Nephron progenitor cell (in vitro differentiated cells): ENCODE measurements at places on chromosomes 1 and 21.

GRCh38 chr1:206713070-206713469, 28.4 kb downstream of the MAPKAPK2 start:
- no peak for DNase-seq

DNA sequence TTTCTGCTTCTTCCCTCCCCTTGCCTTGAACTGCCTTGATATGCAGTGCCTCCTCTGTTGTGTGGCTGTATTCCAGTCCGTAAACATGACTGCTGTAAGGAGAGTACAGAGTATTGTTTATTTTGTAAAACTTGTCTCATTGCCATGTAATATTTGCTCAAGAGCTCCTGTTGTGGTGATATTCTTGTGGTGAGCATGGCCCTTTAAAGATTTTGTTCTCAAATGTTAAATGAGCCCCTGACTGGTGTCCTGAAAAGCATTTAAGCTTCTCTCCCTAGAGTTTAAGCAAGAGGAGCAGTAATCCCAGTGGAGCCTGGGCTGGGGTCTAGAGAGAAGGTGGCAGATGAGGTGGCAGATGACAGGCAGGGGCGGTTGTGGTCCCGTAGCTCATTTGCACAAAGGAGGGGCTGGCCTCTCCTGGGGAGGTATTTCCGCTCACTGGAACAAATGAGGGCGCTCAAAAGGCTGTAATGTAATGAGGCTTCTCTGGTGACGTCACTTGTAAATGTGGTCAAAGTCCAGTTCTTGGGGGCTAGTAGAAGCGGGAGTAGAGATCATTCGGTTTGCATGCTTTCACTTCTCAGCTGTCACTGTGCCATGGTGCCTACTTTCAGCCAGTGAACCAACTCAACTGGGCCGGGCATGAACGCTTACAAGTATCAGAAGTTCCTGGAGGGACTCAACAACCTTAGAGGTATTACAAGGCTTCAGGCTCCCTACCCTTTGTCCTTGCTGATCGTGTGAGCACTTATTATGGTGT, 46.0 kb upstream of the MACF1 start:
- peak; percentile 26 for DNase-seq

GRCh38 chr1:26811057-26811456, 15.4 kb upstream of the ZDHHC18 start:
- DNase-seq: no peak

DNA sequence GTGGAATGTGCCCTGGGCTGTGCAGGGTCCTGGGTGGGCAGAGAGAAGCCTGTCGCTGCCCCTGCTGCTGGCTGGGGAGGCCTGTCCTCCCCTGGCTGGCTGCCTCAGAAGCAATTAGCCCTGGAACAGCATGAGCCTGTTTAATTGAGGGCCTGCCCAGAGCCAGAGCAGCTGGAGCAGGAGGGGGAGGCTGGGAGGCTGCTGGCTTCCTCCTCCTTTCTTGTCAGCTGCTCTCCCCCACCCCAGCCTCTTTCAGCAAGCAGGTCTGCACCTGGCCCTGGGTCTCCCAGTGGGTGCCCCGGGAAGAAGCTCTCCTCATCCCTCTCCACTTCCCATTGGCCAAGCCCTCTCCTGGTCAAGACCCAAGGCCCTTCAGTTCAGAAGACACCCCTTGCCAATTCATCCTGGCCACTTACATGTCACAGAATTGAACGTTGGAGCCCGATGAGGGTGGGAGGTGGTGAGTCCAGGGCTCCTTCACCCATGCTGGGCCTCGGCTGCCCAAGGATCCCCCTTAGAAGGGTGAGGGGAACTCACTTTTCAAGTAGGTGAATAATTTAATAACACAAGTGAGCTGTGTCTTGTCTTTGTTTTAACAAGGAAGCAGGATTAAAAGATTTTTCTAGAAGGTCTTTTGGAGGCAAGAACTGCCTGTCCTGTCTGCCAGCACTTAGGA, 13.2 kb downstream of the AMPD2 start:
- no peak for DNase-seq

- no peak for DNase-seq
Observed at GRCh38 chr21:29242201-29242600, 56.5 kb upstream of the BACH1 start.

- DNase-seq: no peak
Observed at GRCh38 chr1:75097654-75098053, 36.5 kb upstream of the LHX8 start.

DNA sequence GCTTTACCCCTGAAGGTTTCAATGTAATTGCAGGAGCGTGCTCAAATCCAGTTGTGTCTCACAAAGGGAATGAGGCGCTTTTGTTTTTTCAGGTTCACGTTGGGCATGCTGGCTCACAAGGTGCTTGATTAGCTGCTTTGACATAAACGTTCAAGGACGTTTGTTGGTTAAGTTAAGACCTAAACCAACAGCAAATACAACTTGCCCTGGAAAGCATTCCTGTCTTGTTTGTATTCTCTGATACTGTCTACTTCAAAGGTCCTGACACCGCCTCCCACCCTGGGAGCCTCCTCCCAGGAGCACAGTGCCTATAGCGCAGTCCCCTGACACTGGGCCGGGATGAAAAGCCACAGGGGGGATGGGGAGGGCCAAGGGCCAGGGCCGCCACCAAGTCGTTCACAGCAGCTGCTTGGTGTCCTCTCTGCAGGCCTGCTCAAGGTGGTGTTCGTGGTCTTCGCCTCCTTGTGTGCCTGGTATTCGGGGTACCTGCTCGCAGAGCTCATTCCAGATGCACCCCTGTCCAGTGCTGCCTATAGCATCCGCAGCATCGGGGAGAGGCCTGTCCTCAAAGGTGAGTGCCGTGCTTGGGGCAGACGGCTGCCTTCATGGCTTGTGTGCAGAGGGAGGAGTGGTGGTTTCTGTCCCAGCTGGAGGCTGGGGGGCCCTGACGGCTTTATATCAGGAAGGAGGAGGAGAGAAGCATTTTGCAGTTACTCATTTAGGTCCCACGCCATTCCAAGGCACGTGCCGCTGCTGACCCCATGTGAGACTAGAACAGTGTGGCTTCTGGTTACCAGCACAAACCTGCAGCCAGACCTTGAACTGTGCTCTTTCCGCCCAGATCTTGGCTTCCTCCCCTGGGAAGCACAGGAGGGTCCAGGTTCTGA, 6.1 kb downstream of the FAM3B start:
- DNase-seq: no peak

DNA sequence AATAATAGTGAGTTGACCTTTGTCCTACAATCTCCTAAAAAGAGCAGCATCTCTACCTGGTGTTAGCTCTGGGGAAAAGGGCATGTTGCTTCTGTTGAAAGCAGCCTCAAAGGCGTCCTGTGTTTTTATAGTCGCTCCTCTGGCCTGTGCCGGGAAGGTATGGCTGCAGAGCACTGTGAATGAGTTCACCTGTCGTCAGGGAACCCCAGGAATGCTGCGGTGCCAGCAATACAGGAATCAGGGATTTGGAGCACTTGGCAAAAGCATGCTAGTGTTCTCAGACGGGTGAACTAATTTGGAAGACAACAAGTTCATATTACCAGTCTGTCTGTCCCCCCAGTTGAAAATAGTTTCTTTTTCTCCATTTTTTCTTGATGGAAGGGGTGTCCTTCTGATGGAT, 60.3 kb upstream of the PGD start:
- no peak for DNase-seq

GRCh38 chr1:179031284-179031683, 5.6 kb downstream of the FAM20B start:
- DNase-seq: no peak

DNA sequence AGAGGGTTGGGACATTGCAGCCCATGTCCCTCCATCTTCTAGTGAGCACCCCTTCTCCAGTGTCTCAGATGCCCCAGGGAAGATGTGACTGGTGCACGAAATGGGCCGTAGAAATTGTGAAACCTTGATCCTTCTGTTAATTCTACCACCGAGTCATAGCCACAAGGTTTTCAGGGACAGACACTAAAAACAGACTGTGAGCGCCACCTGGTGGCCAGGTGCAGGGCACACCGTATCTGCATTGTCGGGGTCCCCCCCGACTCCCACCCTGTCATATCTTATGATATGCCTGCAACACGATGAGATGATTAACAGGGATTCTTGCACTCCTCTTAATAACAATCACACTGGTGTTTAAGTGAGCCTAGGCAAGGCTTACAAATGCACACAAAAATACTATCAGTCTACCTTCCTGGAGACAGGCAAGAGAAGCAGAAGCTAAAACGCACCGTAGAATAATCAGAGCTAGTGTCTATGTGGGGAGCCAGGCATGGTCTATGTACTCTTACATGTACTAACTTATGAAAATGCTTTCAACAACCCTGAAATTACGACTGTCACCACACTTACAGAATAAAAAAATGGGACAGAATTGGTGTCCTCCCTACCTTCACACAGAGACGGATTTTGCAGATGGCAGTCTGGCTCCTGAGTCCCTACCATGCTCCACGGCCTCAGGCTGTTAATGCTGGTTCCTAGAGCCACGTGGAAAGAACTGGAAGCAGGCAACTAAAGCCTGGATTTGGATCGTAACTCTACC, 57.9 kb downstream of the FHAD1 start:
- peak; percentile 82 for DNase-seq

DNA sequence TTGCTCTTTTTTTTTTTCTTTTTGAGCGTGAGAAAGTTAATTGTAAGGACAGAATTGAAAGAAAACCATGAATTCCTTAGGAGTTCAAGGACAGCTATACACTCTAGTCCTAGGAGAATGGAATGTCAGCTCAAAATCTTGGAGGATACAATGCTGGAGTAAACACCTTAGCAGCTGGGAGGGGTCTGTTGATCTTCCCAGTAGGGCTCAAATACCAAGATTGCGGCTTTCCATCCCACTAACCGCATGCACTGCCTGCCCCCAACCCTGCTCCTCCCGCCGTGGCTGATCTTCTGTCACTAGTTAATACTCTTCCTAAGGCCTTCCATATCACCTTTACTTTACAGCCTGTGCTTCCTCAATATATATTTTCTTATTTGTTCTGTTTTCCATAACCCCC, 2.6 kb upstream of the PDC start:
- DNase-seq: no peak

DNA sequence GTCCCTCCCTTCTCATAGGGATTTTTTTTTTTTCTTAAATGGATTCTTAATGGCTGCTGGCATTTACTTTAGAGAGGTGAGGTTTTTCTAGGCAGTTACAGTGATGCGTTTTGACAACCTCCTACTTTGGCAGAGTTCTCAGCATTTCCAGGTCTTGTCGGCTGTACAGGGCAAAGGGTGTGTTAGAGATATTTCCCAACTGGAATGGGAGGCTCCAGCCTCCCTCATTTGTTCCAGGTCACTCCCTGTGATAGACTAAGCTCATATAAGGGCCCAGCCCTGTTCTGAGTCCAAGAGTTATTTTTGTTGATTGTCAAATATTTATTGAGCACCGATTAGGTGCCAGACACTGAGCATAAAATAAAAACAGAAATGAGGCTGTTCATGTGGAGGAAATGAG, 7.6 kb upstream of the XKR8 start:
- DNase-seq: no peak

- DNase-seq: no peak
Observed at GRCh38 chr1:203028784-203029553, 2.7 kb downstream of the PPFIA4 start.

GRCh38 chr1:241271427-241271826, 85.6 kb downstream of the RGS7 start:
- no peak for DNase-seq

- DNase-seq: no peak
Observed at GRCh38 chr1:149846042-149846441, 53.3 kb upstream of the BOLA1 start.

- no peak for DNase-seq
Observed at GRCh38 chr1:228527596-228527995, 40.4 kb downstream of the RNF187 start.

DNA sequence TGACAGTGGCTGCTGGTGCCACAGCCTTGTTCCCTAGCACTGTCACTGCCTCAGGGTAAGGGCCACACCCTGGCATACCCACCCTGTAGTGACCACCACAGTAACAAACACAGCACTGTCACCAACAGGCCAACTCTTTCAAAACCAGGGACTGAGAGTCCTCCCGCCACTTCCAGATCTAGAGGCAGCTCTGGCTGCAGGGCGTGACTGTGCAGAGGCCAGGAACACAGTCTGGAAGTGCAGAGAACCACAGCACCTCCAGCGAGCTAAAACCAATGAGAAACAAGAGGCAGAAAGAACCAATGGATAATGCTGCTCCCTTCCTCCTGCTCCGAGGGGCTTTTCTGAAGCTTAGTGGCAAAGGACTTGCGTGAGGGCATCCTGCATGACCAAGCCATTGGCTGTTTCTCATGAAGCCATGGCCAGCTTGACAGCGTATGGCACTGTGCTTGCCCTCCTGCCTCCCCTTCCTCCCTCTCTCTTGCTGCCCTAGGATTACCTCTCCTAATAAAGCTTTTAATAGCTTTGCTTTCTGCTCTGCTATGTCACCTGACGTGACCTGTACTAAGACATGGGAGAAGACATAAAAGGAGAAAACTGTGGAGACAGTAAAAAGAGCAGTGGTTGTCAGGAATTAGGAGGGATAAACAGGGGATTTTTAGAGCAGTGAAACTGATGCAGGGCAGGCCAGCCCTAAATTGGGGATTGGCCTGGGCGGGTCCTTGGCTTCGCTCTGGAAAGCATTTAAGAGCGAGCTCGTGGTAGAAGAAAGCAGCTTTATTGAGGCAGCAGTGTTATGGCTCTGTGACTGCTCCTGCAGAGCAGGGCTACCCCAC, 7.2 kb downstream of the PARP1 start:
- DNase-seq: no peak

GRCh38 chr1:206859082-206859521, 6.3 kb upstream of the IL20 start:
- DNase-seq: no peak

- no peak for DNase-seq
Observed at GRCh38 chr1:8879922-8880676, 1.6 kb upstream of the ENO1 start.

GRCh38 chr1:8816831-8817411, 519 bp downstream of the RERE start:
- peak; percentile 41 for DNase-seq

DNA sequence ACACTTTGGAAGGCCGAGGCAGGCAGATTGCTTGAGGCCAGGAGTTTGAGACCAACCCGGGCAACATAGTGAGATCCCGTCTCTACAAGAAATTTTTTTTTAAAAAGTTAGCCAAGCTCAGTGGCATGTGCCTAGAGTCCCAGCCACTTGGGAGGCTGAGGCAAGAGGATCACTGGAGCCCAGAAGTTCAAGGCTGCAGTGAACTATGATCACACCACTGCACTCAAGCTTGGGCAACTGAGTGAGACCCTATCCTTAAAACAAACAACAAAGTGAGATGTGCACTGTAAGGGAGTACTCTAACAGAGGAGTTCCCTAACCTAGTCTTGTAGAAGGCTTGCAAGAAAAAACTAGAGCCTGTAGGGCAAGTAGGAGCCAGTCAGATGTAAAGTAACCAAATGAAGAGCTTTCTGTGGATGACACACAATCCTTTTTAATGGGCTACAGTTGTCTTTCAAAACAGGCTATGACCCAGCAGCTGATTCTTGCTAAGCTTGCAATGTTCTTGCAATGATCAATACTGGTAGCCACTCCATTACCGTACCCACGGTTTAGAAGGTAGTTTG, 38.0 kb upstream of the SRP9 start:
- DNase-seq: no peak

- DNase-seq: no peak
Observed at GRCh38 chr1:191520345-191520744, 637.9 kb upstream of the RGS18 start.

- no peak for DNase-seq
Observed at GRCh38 chr21:33936301-33937038, 20.9 kb upstream of the ATP5PO start.
